Smooth muscle cell of the pulmonary artery (primary cell): ENCODE measurements at places on chromosomes 7 and 10. TPM values are rescaled to one million over a fixed set of nuclear protein-coding genes. Genes with fewer than 3 reads are reported as not detected.

Gene NFKB2
- total RNA-seq, result 23.0 and 37.6 TPM in 2 replicates

Gene RARRES2
- 0.65 and 1.7 TPM in 2 replicates for total RNA-seq

Gene BAIAP2L1
- 4.1 and 4.2 TPM in 2 replicates for total RNA-seq

Gene COX19
- 9.8 and 10.1 TPM in 2 replicates for total RNA-seq

Gene ZNF488
- 0.13 TPM in 1 of 2 replicates, not detected in the other for total RNA-seq

Gene MKX
- 0.13 TPM in 1 of 2 replicates, not detected in the other for total RNA-seq

Gene CC2D2B
- 0.07 and 0.17 TPM in 2 replicates for total RNA-seq

Gene C10orf62
- total RNA-seq, result 0.13 TPM in 1 of 2 replicates, not detected in the other

Gene MYH16
- not detected in 2 replicates for total RNA-seq

Gene LIPF
- total RNA-seq, result not detected in 2 replicates

Gene CLDN4
- 0.26 TPM in 2 replicates for total RNA-seq

Gene YAE1
- 18.2 and 21.5 TPM in 2 replicates for total RNA-seq

Gene ELFN1
- 0.07 TPM in 1 of 2 replicates, not detected in the other for total RNA-seq

Gene ATP6V0E2
- 18.1 and 22.6 TPM in 2 replicates for total RNA-seq

Gene GRID2IP
- total RNA-seq, result 0.07 TPM in 1 of 2 replicates, not detected in the other

Gene CFAP43
- 0.23 and 0.52 TPM in 2 replicates for total RNA-seq

Gene GNAT3
- total RNA-seq, result not detected in 2 replicates

Gene FZD8
- total RNA-seq, result 14.5 and 153 TPM in 2 replicates

Gene KIF5B
- 134 and 179 TPM in 2 replicates for total RNA-seq

Gene PON1
- not detected in 2 replicates for total RNA-seq

Gene MAP3K8
- total RNA-seq, result 12.3 and 17.3 TPM in 2 replicates

Gene SLC13A1
- total RNA-seq, result not detected in 2 replicates

Gene SORCS1
- 0.20 TPM in 1 of 2 replicates, not detected in the other for total RNA-seq

Gene ACHE
- total RNA-seq, result 0.07 and 0.13 TPM in 2 replicates

Gene TACC2
- total RNA-seq, result 5.7 and 8.8 TPM in 2 replicates

Gene MMP21
- total RNA-seq, result 0.13 TPM in 1 of 2 replicates, not detected in the other
